ENCODE measurements at places on chromosomes 2 and 18.
A peak's percentile ranks its signal among the peaks of the same experiment; 100 is the strongest.

DNA sequence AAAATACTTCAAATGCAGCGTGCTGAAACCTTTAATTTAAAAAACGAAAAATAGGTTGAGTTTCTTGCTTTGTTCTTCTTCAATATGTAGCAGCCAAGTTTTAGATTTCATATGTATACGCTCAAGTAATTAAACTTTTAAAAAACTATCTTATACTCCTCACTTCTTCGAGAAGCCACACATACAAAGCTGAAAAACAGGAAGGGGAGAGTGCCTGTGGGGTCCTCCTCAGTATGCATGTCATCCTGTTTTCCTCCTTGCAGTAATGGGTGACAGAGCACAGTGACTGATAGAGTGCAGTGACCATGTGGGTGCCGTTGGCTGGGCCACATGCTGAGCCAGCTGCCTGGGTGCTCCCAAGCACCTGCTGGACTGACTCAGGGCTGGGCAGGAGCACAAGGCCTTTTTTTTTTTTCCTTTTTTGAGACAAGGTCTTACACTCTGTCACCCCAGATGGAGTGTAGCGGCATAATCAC, 33.3 kb downstream of the UXS1 start:
- no peak for DNase-seq

- DNase-seq = no peak
Observed at GRCh38 chr2:98915751-98916358, 20.2 kb downstream of the CRACDL start.

GRCh38 chr2:177258059-177258458, 6.5 kb downstream of the NFE2L2 start:
- no peak for DNase-seq

DNA sequence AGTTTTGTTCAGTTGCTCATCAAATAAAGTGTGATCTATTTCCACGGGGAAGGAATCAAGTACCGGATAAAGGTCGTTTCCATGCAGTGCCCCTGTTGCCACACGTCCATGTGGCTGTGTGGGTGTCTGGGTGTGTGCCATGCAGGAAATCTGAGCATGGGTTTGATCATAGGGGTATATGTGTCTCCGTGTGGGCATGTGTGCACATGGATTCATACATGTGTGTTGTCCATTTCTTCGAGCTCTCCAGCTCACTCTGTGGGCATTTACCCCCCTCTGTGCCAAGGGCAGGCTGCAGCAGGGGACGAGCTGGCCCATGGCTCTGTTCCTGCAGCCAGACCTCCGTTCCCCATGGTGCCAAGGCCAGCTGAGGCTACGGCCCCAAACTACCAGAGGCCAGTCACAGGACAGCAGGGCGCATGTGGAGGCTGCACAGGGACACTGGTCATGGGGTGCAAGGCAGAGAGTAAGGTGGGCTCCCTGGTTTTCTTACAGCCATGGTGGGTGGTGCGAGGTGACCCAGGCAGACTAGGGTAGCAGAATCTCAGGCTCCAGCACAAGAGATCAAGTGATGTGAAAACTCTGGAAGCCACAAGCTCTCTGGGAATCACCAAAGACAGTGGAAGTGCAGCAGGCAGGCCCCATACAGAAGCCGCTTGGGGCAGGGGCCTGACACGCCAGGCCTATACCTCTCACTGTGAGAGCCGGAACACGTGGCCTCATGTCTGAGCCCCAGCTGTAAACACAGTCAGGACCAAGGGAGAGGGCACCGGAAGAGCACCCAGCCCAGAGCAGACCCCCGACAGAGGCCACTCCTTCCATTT, 66.4 kb upstream of the RAB6C start:
- no peak for DNase-seq

DNA sequence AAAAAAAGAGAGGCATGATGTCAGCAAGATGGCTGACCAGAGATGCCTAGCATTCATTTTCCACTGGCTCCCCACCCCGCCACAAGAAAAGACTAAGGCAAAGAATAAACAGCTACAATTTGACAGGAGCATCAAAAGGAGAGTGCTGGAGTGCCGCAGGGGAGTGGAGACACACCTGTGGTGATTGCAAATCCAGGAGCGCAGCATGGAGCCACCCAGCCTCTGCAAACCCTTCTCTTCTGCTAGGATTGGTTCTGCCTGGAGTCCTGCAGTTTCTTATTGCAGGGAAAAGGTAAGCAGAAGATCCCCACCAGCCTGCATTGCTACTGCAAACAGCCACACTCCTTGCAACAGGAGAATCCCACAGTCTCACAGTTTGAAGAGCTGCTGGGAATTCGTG, 26.1 kb downstream of the BOLL start:
- DNase-seq = no peak

DNA sequence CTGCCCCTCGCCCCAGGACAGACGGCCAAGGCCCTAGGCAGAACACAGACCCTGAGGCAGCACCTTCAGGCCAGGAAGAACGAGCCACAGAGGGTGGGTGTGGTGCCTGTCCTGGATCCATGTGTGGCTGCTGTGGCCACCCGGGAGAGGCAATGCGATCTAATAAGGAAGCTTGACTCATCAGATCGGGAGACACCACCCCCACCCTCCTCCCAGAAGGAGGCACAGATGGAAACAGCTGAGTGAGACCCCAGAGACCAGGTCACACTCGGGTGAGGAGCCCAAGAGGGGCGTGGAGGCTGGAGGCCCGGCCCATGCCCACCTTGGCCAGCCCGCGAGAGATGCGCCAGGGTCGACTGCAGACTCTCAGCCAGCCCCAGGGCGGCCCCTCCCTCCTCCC, 20.3 kb downstream of the KCNG2 start:
- no peak for DNase-seq

- peak; percentile 10 for DNase-seq
Observed at GRCh38 chr2:80303006-80303908, 1.3 kb downstream of the LRRTM1 start.

- DNase-seq = no peak
Observed at GRCh38 chr2:234594715-234595114, 97.8 kb upstream of the ARL4C start.

GRCh38 chr2:96538487-96539214, 2.1 kb downstream of the ARID5A start:
- peak; percentile 51 for DNase-seq

DNA sequence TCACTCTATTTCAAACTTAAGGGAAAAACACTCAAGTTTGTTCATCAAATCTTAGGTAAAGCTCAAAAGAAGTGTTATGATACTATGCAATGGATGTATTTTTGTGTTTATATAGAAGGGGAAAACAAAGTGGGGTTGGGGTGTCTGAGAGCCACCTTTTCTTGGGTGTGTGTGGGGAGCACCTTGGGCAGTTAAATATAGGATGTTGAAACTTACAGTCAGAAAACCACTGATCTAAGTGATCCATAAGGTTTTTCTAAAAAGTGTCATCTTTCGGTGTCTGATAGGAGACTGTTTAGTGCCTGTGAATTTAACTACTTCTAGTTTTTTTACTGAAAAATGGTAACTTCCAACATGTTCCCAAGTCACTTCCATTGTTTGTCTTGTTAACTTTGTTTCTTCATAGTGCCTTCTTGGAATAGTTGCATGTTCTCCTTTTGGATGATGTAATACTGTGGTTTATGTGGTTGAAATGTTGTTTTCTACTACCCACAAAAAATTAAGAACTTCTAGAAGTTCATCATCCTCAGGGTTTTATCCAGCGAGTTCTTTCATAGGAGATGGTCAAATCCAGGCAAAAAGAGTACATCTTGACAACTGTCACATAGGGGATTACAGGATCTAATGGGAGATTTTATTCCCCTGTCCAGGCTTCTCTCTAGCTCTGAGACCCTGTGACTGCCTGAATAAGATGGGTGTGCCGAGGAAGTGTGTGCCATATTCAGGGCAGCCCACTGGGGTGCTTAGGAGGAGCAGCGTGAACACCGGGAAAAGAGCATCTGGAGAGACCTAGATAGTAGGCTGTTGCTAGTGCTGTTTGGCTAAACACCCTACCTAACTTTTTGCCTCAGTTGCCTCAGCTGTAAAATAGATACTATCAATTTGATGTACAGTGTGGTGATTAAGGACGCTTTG, 46.2 kb downstream of the CAB39 start:
- peak; percentile 28 for DNase-seq
